Stimulated activated naive CD8-positive, alpha-beta T cell treated with anti-CD3 and anti-CD28 coated beads, Interleukin-15, Interleukin-2, amounts not matched to agents 100 U/mL and 50 U/mL, for 24 hours (primary cell): ENCODE measurements at places on chromosomes 6 and 20.

GRCh38 chr6:146304181-146304580 is 239.5 kb upstream of the RAB32 start:
- no peak for DNase-seq

GRCh38 chr6:169938731-169939130 is 187.3 kb downstream of the ERMARD start:
- DNase-seq, result no peak

GRCh38 chr20:1671891-1672669 is 14.5 kb upstream of the SIRPG start:
- DNase-seq, result no peak

- no peak for DNase-seq
These were observed 44.2 kb upstream of the ZMYND8 start for GRCh38 chr20:47400685-47401084.
